ENCODE measurements at places on chromosomes 1 and 21. TPM values are rescaled to one million over a fixed set of nuclear protein-coding genes. Genes with fewer than 3 reads are reported as not detected.

LYPLA2 gene
- 63.4 TPM for total RNA-seq

ACOT11 gene
- 1.5 TPM for total RNA-seq

TMEM81 gene
- 5.2 TPM for total RNA-seq

ST6GALNAC3 gene
- 2.5 TPM for total RNA-seq

OR10Z1 gene
- total RNA-seq, result not detected

DNA sequence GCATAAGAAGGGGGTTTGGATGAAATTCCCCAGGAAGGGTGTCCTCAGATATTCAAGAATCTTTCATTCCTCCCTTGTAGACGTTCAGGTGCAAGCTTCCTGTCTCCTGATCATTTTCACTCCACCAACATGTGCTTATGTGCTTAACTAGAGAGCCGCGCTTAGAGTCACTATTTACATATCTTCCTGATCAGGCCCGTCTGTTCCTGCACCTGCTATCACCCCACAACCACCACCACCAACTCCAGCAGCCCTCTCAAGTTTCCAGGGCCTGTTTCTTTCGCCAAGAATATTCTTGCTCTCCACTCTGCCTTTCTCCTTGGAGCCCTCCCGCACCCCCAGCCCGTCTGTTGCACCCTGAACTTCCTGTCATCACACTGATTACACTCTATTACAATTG is 113.4 kb downstream of the SPSB1 start:
- DNase-seq, result no peak

DNA sequence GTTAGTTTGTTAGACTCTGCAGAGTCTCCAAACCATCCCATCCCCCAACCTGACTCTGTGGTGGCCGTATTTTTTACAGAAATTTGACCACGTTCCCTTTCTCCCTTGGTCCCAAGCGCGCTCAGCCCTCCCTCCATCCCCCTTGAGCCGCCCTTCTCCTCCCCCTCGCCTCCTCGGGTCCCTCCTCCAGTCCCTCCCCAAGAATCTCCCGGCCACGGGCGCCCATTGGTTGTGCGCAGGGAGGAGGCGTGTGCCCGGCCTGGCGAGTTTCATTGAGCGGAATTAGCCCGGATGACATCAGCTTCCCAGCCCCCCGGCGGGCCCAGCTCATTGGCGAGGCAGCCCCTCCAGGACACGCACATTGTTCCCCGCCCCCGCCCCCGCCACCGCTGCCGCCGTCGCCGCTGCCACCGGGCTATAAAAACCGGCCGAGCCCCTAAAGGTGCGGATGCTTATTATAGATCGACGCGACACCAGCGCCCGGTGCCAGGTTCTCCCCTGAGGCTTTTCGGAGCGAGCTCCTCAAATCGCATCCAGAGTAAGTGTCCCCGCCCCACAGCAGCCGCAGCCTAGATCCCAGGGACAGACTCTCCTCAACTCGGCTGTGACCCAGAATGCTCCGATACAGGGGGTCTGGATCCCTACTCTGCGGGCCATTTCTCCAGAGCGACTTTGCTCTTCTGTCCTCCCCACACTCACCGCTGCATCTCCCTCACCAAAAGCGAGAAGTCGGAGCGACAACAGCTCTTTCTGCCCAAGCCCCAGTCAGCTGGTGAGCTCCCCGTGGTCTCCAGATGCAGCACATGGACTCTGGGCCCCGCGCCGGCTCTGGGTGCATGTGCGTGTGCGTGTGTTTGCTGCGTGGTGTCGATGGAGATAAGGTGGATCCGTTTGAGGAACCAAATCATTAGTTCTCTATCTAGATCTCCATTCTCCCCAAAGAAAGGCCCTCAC is at the start of gene OLIG2:
Gene OLIG2, plus strand, starts transcription at position 447 of the 954 bp plus-strand sequence. CDS start 928 bp downstream, outside the sequence.
- DNase-seq, result peak; percentile 19
